Nephron progenitor cell (in vitro differentiated cells): ENCODE measurements at places on chromosomes 12 and 14.
A peak's percentile ranks its signal among the peaks of the same experiment; 100 is the strongest.

GRCh38 chr12:46384451-46385309, 12.1 kb upstream of the SLC38A2 start:
- DNase-seq = no peak

DNA sequence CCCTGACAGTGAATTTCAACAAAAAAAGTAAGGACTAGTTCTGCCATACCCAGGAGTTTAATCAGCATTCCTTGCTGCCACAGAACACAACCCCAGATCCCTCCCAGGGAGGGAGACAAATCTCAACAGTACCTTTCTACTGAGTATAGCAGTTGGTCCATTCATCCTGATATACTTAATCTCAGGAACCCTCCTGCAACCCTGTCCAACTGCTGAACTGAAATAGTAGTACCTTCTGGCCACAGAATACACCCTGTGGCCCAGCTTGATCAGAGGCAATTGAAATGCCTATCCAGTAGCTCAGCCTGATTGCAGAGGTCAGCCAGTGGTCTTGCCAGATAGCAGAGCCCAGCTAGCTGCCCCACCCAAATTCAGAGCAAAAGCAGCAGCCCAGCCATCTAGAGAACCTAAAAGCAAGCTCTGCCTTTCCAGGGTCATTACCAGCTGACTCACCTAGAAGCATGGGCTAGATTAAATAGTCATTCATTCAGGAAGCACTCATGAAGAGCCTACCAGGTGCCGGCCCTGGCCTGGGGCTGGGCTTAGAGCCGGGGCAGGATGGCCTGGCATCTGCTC, 40.0 kb upstream of the RHOJ start:
- DNase-seq = no peak

- peak; percentile 61 for DNase-seq
Measured at GRCh38 chr12:2691345-2692071, 103.3 kb upstream of the FKBP4 start.

DNA sequence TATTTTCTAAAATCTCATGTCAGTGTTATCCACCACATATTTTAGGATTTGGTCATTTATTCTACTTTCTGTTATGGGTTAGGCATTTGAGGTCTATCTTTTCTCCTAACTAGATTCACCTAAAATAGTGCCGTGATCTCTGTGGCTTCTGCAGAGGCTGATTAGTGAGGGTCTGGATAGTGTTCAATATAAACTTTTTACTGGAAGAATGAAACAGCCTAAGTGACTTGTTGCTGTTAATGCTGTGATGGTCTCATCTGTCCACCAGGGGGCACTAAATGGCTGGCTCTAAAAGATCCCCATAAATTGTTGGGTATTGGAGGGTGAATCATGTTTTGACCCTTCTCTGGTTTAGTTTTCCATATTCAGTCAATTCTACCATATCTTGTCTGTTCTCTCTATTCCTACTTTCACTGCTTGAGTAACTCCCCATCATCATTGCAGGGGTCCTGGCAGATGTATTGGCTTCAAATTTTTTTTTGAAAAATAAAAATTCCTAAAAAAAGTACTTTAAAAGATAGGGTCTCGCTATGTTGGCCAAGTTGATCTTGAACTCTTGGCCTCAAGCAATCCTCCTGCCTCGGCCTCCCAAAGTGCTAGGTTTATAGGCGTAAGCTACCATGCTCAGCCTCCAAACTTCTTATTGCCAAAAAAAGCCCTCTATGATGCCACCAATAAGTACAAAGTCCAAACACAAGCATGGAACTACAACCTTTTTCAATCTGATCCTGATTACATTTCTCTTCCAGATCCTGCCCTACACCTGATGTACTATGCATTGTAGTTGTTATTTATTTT, 6.9 kb downstream of the PABPN1 start:
- peak; percentile 72 for DNase-seq

- no peak for DNase-seq
Measured at GRCh38 chr14:26741711-26742212, 143.9 kb upstream of the NOVA1 start.

- DNase-seq = no peak
Measured at GRCh38 chr12:2287589-2287988, 234.8 kb downstream of the CACNA1C start.

GRCh38 chr14:54493293-54493692, 4.5 kb upstream of the GMFB start:
- no peak for DNase-seq

GRCh38 chr12:103824290-103824689, 16.7 kb downstream of the NT5DC3 start:
- no peak for DNase-seq

DNA sequence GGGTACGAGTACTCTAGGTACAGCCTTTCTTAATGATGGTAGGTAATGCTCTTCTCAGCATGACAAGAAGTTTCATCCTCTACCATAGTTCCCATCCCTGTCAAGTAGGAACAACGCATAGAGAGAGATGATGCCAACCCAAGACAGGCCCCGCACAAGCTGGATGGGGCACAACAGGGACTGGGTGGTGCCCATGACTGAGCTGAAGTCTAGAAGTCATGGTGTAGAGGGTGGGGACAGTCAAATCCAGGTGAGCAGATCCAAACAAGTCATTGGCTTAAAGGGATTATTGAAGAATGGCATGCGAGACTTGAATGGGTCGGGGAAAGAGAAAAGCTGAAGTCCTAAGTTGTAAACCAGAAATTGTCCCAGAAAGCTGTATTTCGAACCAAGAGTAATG, 84.2 kb upstream of the MDM1 start:
- no peak for DNase-seq

GRCh38 chr12:91249054-91249453, 66.4 kb upstream of the DCN start:
- DNase-seq = no peak

DNA sequence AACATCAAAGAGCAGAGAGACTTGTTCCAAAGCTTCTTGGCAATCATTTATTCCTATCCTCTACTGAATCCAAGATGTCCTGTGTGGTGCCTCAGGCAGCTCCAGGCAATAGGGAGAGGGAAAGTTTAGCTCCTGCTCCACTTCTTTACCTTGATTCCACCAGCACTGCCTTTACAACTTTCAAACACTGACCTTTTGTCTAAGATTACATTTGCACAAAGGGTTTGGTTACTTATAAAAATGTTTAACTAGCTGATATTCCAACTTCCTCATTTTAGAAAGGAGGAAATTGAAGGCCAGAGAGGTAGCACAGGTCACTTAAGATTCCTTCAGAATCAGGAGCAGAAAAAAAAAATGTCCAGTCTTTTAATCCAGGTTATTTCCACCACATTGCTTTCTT, 192.7 kb downstream of the BTG1 start:
- no peak for DNase-seq

GRCh38 chr12:57158665-57159064, 11.2 kb upstream of the LRP1-AS start:
- DNase-seq = no peak

DNA sequence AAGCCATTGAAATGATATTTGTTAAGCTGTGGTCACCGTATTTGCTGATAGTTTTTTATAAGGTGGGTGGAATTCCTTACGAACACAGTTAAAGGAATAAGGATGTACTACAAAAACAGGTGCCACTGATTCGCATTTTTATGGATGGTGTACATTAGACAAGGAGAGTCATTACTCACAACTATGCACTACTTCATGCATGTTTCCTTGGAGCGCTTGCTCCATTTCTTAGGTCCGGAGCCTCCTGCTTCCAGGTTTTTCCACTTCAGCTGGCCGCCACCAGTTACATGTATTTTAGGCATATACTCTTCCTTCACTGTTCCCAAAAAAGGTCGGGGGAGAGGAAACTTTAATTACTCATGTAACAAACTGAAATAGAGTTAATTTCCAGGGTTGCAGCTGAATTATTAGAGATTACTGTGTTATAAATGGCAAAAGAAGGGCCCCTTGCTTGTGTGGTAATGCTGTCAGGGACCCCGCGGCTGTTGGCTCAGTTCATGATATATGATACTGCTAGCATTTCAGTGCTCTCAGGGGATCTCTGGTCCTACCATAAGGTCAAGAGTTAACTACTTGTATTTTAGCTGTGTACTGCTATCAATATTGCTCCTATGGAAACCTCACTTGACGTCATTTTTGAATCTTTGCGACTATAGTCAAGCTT, 454.7 kb downstream of the NPAS3 start:
- peak; percentile 52 for DNase-seq

- DNase-seq = no peak
Measured at GRCh38 chr14:80388980-80389711, 177.8 kb upstream of the DIO2 start.
